ENCODE measurements at places on chromosomes 3 and 15.

GRCh38 chr3:12194209-12194608 is 35.5 kb upstream of the TIMP4 start:
- DNase-seq: peak; percentile 51

DNA sequence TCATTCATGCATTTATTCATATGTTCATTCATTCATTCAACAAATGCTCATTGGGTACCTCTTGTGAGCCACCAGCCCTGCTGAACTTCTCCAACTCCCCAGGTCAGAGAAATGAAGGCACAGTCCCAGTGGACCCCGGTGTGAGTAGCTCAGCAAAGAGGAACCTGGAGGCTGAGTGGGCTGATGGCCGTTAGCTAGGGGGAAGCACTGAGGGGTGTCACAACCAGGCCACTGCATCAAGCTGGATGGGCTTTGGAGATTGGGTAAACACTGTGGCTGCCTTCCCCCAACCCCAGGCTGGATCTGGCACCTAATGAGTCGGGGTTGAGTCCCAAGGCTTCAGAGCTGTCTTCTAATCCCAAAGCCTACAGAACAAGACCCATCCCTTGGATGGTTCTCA is 12.1 kb upstream of the ALAS1 start:
- no peak for DNase-seq

- DNase-seq: peak; percentile 26
These were observed 278.0 kb downstream of the FOXP1 start for GRCh38 chr3:71305231-71306206.

DNA sequence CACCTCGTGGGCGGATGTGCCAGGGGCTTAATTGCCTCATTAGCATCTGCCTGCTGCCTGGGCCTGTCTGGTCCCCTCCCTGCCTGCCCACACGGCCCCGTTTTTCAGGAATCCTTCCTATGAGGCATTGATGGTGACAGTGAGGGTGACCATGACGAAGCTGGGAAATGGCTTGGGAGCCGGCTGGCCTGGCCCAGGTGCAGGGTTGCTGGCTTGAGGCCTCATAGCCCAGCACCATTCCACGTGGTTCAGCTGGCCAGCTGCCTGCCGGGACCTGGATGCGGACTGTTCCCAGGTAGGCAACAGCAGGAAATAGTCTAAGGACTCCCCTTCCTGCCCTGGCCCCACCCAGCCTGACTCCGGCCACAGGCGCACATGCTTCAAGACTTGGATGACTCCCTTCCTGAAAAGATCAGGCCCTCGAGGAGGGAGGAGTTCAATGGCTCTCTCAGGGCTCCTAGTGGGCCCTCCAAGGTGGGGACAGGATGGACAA is 8.9 kb upstream of the DUSP7 start:
- no peak for DNase-seq

GRCh38 chr3:106176734-106177133 is 307.9 kb upstream of the CBLB start:
- peak; percentile 75 for DNase-seq

DNA sequence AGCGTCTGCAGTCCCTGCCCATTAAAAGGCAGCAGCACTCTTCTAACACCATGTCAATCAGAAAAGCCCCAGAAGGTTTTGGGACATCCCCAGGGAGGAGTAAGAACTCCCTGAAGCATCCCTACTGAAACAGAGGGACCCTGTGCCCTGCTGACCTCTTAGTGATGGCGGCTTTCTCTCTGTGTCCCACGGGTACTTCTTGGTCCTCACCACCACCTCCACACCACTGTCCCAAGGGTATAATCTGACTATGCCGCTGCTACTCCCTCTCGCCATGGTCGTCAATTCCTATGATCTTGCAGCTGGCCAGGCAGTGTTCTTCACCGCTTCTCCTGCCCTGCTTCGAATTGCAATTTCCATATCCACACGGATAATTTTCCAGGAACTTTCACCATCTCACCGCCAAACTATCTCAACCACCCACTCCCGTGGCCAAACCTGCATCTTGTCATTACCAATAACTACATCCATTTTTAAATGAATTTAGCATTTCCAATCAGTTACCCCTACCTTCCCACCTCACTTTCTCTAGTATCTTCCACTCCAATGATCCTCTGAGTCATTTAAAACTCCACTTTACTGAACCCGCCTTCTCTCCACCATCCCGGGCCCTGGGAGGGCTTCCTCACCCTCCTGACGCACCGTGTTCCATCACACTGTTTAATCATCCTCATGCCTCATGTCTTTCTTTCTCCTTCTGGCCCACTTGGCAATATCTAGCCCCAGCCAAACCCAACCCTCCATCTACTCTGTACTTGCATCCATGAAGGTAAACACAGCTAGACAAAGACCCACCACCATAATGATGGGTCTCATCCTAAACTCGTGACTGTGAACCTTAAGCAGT is 23.7 kb downstream of the PRR23E start:
- DNase-seq: no peak

- DNase-seq: no peak
These were observed 34.5 kb upstream of the RPN1 start for GRCh38 chr3:128684986-128685726.

DNA sequence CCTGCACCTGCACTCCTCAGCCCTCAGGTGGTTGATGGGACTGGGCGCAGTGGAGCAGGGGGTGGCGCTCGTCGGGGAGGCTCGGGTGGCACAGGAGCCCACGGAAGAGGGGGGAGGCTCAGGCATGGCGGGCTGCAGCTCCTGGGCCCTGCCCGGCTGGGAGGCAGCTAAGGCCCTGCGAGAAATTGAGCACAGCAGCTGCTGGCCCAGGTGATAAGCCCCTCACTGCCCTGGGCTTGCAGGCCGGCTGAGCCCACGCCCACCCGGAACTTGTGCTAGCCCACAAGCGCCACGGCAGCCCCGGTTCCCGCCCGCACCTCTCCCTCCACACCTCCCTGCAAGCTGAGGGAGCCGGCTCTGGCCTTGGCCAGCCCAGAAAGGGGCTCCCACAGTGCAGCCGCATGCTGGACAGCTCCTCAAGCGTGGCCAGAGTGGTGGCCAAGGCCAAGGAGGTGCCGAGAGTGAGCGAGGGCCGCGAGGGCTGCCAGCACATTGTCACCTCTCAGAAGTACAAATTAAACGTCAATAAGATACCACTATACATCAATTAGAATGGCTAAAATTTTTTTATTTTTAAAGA is 5.1 kb upstream of the VHL start:
- DNase-seq: no peak

- DNase-seq: no peak
These were observed 57.4 kb upstream of the NR2C2 start for GRCh38 chr3:14889943-14890342.

DNA sequence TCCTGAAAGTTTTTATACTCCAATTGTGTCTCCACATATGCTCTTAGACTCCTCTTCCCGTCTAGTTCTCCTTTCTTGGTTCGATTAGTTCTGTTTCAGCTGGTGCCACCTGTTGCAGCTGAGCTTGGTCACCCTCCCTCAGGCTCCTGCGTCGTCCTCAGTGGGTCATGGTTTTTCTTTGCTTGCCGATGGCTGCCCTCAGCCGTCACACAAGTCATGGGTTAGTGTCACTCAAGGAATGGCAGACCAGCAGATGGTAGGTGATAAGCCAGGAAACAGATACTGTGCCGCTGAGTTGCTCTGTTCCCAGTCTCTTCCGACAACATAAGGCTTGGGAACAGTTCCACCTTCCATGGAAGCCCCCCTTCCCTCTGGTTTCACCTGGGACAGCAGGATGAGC is 109.9 kb downstream of the IGF1R start:
- no peak for DNase-seq

DNA sequence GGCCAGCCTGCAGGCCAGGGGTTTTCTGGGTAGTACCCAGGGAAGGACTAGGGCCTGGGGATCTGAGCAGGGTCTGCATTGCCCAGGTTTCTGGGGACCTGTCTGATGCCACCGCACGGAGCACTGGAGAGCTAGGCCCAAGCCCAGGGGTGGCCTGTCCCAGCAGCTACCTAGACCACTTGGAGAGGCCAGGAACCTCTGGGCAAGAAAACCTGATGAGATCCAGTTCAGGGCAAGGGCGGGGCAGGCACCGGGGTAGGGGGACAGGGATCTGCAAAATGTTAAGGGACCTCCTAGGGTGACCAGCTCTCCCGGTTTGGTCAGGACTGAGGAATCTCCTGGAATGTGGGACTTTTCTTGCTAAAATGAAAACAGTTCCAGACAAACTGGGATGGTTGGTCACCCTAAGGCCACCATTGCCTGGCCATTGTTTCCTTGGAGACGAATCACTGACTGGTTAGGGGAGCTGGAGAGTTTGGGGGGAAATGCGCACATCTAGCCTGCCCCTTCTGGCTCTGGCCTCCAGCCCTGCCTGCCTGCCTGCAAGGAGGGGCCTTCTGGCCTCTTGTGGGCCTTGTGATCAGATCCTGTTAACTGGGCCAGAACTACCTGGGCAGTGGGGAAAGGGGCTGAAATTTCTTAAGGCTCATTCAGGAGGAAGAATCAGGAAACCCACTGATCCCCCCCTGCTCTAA is 117.4 kb upstream of the TLE3 start:
- no peak for DNase-seq

DNA sequence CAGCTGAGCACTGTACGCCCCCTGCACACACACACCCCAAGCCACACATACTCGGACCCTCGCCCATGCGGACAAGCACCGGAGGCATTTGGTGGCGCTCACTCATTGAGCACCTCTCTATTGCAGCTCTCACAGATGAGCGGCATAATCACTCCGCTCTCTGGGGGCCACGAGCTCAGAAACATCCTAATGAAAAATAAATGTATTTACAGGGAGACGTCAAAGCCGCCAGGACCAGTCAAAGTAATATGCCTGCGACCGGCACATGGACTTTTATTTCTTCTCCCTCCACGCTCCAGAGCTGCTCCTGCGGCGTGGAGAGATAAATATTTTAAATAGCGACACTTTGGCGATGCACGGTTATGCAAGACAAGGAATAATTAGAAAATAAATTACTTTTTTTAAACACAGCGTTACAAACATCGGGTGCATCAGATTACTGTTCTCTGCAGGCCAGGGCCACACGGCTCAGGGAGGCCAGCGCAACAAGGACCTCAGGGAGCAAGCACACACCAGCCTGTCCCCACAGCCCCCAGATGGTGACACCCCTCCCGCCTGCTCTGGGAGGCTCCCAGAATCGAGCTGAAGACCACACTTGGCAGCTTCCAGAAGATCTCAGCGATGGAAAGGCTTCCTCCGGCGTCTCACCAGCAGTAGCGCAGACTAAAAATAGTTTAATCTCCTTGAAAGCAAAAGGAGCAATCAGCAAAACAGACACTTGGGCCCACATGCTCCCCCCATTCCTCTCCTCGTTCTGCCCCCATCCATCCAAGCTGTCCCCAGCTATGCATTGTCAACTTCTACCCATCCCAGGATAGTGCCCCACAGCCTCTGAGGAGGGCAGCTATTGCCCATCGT is 48.0 kb downstream of the CACNA2D2 start:
- no peak for DNase-seq

- DNase-seq: no peak
These were observed 1045.5 kb upstream of the NR2F2 start for GRCh38 chr15:95284933-95285421.

DNA sequence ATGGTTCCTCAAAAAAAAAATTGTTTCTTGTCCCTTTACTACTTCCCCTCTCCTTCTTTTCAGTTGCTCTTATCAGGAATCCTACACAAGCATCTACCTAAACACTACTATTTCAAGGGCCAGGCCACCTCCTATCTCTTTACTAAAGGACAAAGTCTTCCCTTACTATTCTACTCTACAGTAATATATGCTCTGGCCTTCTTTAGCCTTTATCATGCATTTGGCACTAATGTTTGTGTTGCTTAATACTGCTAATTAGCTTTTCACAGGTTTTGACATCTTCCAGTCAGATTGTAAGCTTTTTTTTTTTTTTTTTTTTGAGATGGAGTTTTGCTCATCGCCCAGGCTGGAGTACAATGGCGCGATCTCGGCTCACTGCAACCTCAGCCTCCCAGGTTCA is 5.3 kb downstream of the CEP19 start:
- no peak for DNase-seq

GRCh38 chr3:18544146-18544545 is 119.0 kb upstream of the SATB1 start:
- DNase-seq: no peak

DNA sequence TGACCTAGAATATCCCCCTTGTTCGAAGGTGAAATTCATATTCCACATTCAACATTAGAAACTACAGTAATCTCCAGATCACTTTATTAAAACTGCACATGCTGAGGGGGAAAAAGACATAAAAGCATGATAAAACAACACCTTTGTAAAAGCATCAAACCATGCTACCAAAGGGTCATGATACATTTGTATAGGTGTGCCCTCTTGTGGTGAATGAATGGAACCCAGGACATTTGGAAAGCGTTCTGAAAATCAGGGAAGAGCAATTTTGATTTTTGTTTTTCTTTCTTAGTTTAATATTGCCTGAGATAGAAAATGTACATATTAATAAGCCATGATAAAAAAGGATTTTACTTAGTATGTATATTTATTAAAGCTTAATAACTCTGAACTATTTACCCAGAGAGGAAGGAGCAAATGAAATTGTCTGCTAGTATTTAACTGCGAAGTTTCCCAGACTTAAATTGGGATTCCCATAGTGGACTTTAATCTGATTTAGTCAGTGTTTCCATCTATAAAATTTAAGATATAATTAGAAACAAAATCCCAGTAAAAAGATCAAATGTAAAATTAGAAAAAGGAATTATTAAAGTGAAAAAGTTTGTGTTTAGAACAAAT is 105.8 kb upstream of the ARL6 start:
- no peak for DNase-seq

GRCh38 chr3:94118390-94118789 is 55.5 kb downstream of the NSUN3 start:
- DNase-seq: no peak

DNA sequence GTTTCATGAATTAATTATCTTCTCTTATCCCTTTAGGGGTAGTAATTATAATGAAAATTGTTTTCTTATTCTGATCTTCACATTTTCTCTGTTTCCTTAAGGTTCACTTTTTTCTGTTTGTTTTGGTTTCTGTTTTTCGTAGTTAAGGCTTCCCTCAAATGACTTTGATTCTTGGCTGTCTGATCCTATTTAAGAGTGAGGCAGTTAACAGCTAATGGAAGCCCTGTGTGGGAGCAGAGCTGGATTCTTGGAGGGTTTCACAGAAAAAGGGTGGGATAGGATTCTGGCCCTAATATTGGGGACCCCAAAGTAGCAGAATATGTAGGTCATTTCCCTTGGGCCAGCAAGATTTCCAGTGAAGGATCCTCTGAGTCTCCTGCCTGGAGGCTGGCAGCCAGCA is 6.8 kb upstream of the AMOTL2 start:
- DNase-seq: no peak

DNA sequence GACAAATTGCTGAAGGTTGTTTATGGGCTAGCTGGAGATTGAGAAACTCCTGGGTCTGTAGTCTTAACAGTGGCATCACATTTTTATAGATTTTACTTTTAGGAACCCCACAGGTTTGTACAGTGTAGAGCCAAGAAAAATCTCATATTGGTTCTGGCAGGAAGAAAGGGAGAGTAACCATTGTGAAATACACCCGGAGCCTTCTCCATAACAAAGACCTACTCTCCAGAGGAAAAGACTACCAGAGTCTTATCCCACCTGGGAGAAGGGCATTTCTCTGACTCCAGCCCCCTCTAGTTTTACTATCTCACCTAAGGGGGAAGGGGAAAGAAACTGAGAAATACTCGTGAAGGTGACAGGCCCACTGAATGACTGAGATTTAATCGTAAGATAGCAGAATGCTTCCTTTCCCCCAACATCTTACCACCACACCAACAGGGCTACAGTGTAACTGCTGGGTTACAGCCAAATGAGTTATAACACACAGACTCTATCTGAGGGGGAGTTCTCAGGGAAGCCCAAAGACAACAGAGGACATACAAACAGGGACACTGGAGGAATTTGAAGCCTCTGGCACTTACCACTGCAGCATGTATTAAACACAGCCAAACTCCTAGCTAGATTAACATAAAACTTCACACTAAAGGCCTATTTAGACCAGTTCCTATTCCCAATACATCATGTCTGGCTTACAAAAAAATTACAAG is 56.1 kb downstream of the SYN2 start:
- no peak for DNase-seq

All from CD4-positive, alpha-beta T cell treated with Interferon alpha-2 for 1 hour (primary cell).